ENCODE measurements at places on chromosomes 11 and 22.
A peak's percentile ranks its signal among the peaks of the same experiment; 100 is the strongest.

GRCh38 chr11:17513853-17514252 is 30.4 kb downstream of the USH1C start:
- DNase-seq, result no peak

GRCh38 chr22:38028344-38029130 is 28.7 kb upstream of the PICK1 start:
- no peak for DNase-seq

DNA sequence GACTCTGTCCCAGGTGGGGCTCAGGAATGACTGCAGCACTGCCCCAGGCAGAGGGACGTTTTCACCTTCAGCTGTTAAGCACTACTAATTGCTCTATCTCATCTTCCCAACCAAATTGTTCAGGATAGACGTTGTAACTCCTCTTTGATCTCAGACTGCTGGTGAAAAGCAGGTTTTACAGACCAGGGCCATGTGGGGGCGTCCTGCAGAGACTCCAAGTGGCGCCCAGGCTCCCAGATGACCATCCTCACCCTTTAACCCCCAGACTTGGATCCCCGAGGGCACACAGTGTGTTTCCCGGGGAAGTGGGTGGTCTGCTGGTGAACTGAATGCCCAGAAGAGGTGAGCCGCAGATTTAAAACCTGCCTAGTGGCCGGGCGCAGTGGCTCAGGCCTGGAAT is 23.9 kb downstream of the FADD start:
- peak; percentile 44 for DNase-seq

GRCh38 chr11:19117760-19118097 is 761 bp downstream of the ZDHHC13 start:
- DNase-seq, result no peak

- DNase-seq, result no peak
Observed at GRCh38 chr11:13468750-13469149, 5.7 kb upstream of the BTBD10 start.

- DNase-seq, result no peak
Observed at GRCh38 chr11:44970293-44970692, 19.6 kb upstream of the TP53I11 start.

DNA sequence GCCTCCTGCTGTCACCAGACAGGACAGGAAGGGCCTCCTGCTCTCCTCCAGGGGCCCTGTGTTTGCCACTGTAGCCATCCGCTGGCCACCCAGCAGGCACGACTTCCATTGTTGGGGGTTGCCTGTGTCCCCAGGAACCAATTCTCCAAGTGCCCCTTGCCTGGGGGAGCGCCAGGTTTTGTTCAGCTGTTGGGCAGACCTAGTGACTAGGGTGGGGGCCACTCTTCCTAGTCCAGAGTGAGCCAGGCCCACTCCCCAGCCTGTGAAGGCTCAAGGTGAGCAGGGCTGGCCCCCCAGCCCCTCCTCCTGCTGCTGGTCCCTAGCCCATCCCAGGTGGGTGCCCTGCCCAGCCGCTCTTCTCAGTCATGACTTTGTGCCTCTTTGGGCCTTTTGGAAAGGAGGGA is 30.9 kb downstream of the OSBPL5 start:
- DNase-seq, result no peak

DNA sequence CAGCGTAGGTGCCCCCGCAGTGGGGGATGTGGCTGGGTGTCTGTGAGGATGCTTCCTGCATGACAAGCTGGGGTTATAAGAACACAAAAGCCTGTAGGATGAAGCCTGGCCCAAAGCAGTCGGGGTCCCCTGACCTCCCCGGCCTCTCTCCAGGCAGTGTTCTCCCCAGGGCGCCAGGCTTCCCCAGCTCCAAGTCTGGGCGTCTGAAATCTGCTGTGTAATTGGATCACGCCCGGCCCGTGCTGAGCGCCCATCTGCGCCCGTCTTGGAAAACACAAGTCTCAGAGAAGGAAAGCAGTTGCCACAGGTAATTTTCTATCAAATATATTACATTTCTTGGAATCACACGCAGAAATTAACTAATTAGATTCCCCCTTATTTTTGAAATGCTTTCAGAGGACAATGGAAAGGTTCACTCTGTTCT is 233.3 kb downstream of the CTTN start:
- DNase-seq, result no peak

DNA sequence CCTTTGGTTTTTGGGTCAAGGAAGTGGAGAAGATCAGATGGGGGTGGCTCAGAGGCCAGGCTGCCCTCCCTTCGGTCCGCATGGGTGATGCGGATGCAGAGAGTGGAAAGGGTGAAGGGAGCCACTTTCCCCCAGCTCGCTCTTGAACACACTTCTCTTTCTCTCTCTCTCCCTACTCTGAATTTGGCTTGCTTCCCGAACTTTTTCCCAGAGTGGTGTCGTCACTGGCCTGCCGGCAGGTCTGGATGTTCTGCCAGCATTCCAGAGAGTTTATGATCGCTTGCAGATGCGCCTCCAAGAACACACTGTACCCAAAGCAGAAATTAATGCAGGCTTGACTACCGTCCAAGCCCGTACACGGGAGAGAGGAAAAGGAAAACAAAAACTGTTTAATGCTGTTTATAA is 103.2 kb downstream of the ZBTB16 start:
- DNase-seq, result no peak

GRCh38 chr11:33475993-33476392 is 218.8 kb downstream of the HIPK3 start:
- peak; percentile 11 for DNase-seq

DNA sequence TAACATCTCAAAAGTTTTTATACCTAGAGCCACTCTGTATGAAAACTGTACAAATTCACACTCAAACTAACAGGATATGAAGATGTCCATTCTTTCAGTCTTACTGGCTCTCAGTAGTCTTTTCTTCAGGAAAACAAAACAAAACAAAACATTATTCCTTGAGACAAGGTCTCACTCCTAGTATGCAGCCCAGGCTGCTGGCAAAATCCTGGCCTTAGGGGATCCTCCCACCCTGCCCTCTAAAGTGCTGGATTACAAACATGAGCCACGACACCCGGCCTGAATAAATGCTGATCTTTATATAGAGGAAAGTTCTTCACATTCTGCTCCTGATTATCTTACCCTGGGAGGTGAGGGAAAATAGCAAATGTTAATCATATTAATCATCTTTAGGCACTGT is 5.1 kb downstream of the APOL2 start:
- DNase-seq, result no peak

DNA sequence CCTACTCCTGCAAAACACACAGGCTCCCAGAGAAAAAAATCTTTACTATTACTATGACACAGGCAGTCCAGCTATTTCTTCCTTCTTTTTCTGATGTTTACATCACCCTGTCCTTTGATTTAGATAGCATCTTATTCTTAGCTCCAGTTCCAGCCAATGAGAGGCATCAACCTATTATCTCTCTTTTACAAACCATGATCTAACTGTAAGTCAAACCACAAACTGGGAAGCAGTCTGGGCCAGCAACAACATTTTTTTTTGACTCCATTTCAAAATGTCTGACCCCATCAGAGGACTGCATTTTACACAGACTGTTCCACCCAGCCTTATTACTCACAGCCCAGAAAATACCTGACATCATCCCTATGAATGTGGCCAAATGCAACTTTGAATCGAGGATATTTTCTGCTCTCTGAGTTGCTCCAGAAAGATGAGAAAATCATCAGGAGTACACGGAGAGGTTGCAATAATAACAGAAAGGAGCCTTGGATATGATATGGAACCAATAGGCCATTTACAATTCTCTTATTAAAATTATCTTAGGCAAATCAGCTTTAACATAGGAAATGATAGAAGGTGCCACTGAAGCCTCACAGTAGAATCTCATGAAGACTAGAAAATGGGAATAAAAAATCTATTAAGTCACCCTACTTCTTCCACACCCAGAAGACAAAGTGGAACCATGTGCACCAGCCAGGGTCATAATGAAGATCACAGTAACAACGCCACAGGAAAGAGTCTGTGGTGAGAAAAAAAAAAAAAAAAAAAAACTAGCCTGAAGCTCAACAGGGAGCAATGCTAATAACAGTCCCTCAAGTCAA is 21.2 kb downstream of the TBRG1 start:
- DNase-seq, result peak; percentile 90

DNA sequence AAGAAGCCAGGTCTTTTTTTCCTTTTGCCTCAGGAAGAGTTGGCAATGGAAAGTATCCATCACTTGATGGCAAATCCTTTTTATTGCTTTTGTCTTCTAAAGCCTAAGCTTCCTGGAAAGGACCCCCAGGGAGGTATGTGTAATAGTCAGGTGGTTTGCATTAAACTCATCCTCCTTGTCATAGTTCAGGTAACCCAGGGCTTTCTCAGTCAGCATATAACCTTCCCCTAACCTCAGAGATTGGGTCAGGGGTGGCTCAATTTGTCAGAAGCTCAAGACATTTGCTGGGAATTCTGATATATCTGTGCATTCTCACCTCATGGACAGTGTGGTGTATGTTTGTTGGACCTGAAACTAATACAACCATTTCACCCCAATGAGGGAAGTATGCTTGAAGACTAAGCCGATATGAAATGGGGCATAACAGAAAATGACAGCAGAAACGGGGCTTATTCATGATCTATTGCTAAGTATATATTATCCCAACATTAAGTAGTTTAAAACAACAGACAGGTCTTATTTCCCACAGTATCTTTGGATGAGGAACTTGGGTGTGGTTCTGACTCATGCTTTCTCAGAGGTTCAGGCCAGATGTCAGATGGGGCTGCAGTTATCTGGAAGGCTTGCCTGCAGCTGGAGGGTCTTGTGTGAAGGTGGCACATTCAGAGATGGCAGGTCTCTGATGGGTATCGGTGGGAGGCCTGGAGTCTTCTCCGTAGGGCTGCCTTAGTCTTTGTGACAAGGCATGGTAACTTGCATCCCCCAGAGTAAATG is 135.8 kb upstream of the SPON1 start:
- peak; percentile 74 for DNase-seq

- DNase-seq, result no peak
Observed at GRCh38 chr11:74743640-74744039, 5.0 kb upstream of the RNF169 start.

DNA sequence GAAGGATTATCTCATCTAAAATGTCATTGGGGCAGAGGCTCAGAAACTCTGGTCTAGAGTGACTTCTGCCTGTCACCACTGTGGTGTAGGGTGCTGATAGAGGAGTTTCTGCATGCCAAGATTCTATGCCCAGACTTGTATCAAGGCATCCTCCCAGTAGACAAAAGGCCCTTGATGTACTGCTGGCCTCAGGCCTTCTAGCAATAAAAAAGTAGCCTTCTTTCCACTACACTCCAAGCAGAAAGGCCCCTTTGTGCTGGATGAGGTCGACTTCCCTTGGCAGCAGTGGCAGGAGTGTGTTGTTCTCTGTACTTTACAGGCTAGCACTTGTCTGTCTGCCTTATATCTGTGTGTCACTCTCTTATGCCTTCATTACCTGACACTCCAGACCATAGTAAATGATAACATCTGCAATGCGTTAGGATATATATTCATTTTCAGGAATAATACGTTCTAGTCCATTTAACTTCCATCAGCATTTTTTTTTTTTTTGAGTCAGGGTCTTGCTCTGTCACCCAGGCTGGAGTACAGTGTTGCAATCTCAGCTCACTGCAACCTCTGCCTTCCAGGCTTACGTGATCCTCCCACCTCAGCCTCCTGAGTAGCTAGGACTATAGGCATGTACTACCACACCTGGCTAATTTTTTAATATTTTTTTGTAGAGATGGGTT is 49.5 kb upstream of the RRM1 start:
- DNase-seq, result peak; percentile 33

GRCh38 chr11:26943636-26944035 is 50.3 kb upstream of the FIBIN start:
- no peak for DNase-seq

DNA sequence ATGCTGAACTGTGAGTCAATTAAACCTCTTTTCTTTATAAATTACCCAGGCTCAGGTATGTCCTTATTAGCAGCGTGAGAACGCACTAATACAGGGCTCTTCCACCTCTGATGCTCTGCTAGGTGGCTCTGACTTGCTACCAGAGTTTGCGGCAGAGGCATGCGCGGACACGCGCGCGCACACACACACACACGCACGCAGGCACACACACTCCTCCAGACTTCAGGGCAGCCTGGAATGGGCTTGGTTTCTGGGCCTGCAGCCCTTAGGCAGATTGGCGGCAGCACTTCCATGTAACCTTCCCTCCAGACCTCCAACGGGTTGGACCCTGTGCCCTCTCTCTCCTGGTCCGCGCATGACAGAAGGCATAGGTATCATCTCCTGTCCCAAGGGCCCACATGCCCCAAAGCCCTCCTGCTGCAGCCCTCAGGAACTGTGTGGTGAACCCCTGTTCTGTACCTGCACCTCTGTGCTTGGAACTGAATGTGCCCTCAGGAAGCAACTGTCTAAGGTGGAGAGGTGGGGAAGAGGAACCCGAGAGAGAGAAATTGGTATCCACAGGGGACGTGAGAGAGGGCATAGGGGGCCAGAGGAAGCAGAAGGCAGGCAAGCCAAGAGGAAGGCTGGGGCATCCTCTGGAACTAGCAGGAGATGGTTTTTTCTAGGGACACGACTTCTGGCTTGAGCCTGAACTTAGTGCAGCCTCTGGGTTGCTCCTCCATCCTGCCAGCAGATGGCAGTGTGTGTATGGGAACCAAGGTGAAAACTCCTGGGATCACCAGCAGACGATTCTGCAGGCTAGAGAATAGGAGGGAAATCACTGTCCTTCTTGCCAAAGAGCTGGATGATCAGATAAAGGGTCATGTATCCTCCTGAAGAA is 23.4 kb upstream of the RIC3 start:
- DNase-seq, result peak; percentile 83

All from hematopoietic multipotent progenitor cell treated with erythropoietin and hydrocortisone succinate and interleukin-3 and kit ligand, for 4 days (in vitro differentiated cells).